Psoas muscle (tissue), 8 donors: ENCODE measurements at places on chromosomes 16 and 17. TPM values are rescaled to one million over a fixed set of nuclear protein-coding genes. Genes with fewer than 3 reads are reported as not detected.

SLC35G6 gene
- total RNA-seq, result not detected

DNA sequence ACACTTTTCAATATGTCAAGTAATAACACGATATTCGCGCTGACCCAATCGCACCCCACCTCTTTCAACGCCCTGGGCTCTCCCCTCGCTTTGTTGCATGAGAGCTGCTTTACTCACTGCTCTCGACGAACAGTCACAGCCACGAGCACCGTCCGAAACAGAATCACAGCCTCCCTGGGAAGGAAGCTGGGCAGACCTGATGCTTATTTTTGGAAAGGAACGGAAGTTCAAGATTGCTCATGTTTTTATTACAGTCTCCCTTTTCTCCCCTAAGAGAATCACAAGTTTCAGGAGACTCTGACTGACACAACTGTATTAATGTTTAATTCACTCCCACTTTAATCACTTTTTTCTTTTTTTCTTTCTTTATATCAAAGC, 67.8 kb downstream of the ANKRD11 start:
- DNase-seq, result no peak

DNA sequence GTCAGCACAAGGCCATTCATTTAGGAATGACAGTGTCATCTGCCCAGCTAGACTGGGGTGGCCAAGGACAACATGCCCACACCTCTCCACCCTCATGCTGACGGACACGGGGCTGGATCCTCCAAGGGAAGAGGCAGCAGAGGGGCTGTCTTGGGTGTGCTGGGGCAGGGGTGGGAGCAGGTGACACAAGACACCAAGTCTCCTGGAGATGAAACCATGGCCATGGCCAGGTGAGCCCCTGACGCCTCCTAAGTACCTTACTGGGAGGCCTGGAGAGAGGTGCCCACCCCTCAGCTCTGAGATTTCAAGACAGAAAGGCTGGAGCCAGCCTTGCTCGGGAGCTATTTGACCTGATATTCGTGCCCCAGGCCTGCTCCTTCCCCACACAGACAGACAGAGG, 9.0 kb upstream of the RASD1 start:
- DNase-seq, result peak; percentile 8

DNA sequence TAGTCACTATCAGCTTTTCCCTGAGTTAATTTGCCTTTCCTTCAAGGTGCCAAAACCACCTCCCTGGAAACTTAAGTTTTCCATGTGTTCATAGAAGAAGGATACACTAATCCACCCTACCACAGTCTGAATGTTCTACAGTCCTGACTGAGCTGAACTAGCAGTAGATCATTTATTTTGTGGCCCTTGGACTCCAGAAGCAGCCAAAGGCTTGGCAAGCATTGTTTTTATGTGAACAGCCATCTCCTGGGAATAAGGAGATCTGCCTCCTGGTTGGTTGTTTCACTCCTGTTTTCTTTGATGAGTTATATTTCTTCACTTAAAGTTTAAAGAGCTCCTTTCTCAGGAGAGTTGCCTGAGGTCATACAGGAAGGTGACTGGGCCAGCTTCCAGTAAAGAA, 634.6 kb upstream of the SOX9 start:
- DNase-seq, result no peak

STAT3 gene
- 217 TPM for total RNA-seq

- DNase-seq, result no peak
Measured at GRCh38 chr16:3608069-3608468, 3.3 kb downstream of the SLX4 start.

GRCh38 chr17:81921996-81922565, 4.1 kb upstream of the SIRT7 start:
- DNase-seq, result no peak

DNA sequence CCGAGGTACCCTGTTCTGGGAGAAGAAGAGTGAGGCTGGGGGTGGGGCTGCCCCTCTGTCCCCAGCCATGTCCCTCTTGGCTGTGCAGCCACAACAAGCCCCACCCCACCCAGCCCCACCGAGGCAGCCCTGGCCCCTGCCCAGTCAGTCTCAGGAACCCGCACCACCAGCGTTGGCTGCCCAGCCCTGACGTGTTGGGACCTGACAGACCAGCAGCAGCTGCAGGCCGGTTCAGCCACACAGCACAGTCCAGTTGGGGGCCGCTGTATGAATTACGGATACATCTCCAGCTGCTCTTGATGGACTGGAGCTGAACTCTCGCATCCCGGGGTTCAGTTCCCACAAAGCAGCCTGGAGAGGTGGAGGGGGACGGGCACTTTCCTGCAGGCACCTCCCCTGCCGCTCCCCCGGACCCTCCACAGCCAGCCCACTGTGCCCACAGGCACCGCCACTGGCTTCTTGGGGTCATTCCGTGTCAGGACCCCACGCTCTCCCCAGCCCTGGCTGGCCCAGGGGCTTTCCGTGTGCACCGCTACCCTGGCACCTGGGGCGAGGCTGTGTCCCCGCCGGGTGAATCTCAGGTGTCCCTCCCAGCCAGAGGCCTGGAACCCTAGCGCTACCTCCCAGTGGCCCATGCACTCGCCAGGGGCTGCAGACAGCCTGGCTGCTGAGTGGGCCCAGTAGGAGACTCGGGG, 7.1 kb downstream of the CDH15 start:
- DNase-seq, result no peak

DNA sequence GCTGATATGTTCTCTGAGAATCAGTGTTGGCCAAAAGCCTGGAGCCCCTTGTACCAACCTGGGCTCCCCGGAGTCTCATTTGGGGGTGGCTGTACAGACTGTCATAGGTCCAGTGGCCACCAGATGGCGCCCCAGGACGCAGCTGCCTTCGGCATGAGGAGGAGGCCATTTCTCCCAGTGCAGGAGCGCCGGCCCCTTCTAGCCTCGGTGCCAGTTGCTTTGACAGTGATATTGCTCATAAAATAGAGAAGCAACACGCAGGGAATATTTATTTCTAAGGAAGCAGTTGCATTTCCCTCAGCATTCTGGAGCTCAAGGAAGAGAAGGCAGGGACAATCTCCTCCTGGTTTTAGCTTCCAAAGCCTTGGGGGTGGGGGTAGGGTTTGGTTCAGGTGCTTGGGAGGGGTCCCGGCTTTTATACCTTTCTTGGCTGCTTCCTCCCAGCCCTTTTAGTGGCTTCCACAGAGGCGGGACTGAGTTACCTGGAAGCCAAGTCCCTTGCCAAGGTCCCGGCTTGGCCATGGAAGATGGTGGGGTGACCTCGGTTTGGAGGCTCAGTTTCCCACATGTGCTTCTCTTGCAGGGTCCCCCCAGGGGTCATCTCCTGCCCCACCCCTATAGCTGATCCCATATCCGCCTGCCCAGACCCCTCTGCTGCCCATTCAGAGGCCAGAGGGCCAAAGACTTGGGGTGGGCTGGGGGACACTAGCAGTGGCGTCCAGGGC, 117.8 kb upstream of the CDC42EP4 start:
- peak; percentile 86 for DNase-seq

PABPN1L gene
- total RNA-seq, result not detected

GRCh38 chr17:58377661-58378060, 25.7 kb upstream of the SUPT4H1 start:
- DNase-seq, result no peak

NLRC3 gene
- total RNA-seq, result 0.76 TPM

BAHCC1 gene
- 10.7 TPM for total RNA-seq

- DNase-seq, result no peak
Measured at GRCh38 chr17:58593123-58593522, 78.7 kb upstream of the MTMR4 start.

TSNAXIP1 gene
- 0.88 TPM for total RNA-seq
